ENCODE measurements at places on chromosomes 1 and 21.

- DNase-seq: peak; percentile 24
Measured at GRCh38 chr1:53385276-53386225, 57.7 kb upstream of the LRP8 start.

- DNase-seq: peak; percentile 61
Measured at GRCh38 chr1:157154940-157155514, 16.8 kb upstream of the ETV3 start.

DNA sequence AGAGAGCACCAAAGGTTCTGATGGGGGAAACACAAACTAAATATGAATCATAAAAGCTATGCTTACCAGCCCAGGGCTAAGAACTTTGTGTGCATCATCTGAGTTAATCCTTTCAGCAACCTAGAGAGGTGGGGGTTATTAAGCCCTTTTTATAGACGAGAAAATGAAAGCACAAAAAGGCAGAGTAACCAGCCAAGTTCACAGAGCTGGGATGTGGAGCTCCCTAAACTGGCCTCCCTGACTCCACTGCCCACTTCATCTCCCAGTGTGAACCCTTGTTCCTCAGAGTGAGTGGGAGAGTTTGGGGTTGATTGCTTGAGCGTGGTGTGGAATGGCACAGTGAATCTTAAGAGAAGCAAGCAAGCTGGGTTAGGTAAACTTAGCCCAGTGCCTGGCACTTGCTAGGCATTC lies 10.8 kb upstream of the BCAR3 start:
- DNase-seq: no peak

DNA sequence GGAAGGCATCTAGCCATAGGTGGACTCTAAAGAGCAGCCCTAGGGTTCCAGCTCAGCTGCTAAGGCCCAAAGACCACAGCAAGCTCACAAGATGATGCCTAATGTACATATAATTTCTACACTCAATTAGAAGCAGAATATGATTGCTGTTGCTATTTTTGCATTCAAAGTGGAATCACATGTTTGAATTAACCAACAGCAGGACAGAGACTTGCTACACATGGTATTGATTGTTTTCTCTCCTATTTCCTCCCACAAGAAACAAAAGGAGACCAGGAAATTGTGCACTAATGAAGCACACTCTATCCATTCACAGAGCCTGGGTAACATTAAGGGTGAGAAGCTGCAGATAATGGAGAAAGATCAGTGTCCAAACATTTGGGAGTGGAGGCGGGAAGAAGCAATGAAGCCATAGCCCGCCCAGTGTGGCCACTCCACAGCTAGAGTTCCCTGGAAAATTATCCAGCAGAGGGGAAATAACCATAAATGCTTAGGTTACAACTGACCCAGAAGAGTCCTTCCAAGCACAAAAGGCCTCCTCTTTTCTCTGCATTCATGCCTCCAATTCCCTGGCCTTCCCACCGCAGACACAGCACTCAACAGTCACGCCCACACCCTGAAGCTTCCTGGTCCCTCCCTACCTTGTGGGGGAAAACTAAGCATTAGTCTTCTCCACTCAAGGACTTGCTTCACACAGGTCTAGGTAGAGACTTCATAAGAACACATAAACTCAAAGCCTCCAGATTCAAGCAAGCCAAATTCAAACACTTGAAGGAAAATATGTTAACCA lies 7.5 kb downstream of the CNN3 start:
- DNase-seq: no peak

DNA sequence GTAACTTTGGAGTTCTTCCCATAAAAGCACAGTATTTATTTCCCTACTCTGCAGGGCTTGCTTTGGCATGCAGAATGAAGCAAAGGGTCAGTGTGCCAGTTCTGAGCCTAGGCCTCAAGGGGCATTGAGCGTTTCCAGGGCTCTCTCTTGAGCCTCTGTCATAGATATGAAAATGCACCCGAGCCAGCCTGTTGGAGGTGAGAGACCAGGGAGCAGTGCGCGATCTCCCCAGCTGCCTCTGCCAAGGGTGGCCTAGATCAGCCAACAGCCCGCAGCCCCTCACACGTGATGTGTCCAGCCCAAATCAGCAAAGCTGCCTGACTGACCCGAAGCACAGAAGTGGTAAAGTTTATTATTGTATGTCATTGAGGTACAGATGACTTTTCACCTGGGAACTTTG lies 63.7 kb downstream of the TENT5C start:
- DNase-seq: no peak

DNA sequence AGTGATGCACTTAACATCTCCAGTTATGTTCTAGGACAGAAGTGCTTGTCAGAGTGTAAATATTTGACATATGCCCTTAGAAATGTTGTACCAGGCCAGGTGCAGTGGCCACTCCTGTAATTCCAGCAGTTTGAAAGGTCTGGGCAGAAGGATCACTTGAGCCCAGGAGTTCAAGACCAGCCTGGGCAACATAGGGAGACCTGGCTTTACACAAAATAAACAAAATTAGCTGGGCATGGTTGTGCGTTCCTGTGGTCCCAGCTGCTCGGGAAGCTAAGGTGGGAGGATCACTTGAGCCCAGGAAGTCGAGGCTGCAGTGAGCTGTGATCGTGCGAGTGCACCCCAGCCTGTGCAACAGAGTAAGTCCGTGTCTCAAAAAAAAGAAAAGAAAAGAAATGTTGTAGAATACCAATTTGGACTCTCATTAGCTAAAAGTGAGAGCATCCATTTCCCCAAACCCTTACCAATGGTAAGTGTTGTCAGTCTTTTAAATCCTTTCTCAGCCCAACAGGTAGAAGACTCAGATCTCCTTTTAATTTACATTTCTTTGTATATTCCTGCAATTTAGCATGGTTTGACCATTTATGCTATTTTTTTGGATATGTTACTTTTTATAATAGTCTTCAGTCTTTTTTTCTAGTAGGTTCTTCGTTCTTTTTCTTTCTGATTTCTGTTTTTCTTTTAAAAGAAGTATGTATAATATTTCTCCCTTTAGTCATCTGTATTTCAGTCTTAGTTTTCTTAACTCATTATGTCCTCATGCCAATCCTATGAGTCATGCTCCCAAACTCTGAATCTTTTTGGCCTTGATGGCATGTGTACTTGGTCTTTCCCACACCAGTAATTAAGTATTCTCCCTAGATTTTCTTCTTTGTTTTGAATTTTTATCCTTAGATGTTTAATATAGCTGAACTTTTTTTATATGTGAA lies 74.4 kb downstream of the CAMTA1 start:
- no peak for DNase-seq
